ENCODE measurements at places on chromosomes 3 and 15. TPM values are rescaled to one million over a fixed set of nuclear protein-coding genes. Genes with fewer than 3 reads are reported as not detected.

CCR4 gene
- not detected for polyA plus RNA-seq

RLBP1 gene
- polyA plus RNA-seq, result 0.40 TPM

BNC1 gene
- 6.4 TPM for polyA plus RNA-seq

ACOX2 gene
- polyA plus RNA-seq, result 42.5 TPM

MITF gene
- polyA plus RNA-seq, result 73.2 TPM

SPESP1 gene
- polyA plus RNA-seq, result not detected

CSPG4 gene
- 12.1 TPM for polyA plus RNA-seq
